ENCODE measurements at places on chromosomes 12 and 14. TPM values are rescaled to one million over a fixed set of nuclear protein-coding genes. Genes with fewer than 3 reads are reported as not detected.

GRCh38 chr12:42180990-42181596 is 36.4 kb upstream of the GXYLT1 start:
- DNase-seq: peak; percentile 82

GRCh38 chr12:116881325-116881876 is at the start of gene HRK:
Gene HRK, minus strand, starts transcription at chr12:116881441. Its CDS starts 134 bp downstream, at chr12:116881307.
- no peak for DNase-seq

DNA sequence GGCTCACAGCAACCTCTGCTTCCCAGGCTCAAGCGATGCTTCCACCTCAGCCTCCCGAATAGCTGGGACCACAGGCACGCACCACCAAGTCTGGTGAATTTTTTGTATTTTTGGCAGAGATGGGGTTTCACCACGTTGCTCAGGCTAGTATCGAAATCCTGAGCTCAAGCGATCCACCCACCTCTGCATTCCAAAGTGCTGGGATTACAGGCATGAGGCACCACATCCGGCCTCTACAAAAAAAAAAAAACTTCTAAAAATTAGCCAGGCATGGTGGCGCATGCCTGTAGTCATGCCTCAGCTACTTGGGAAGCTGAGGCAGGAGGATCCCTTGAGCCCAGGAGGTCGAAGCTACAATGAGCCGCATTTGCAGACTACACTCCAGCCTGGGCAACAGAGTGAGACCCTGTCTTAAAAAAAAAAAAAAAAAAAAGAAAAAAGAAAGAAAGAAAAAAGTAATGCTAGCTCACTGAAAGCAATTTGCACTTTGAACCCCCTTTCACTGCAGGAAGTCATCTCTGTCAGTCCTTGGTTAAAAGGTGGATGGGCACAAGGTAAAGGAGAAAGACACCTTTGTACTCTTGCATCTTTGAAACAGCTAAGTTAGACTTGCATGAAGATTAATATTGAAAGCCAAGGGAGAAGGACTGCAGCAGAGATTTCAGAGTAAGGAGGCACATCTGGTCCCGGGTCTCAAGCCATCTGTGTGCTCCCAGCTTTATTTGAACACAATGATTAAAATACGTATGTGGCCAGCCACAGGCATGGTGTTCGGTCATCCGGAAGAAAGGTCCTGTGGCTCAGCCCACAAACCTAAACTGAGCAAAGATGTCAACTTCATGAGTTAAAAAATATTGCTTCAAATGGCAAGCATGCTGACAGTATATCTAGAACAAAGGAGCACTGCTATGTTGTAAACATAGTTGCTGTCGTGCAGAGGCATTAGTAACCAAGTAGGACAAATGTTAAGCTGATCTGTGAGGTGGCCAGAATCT is 103.8 kb upstream of the HMGA2 start:
- DNase-seq: peak; percentile 94

- DNase-seq: no peak
Measured at GRCh38 chr12:29883941-29884554, 100.3 kb upstream of the TMTC1 start.

DNA sequence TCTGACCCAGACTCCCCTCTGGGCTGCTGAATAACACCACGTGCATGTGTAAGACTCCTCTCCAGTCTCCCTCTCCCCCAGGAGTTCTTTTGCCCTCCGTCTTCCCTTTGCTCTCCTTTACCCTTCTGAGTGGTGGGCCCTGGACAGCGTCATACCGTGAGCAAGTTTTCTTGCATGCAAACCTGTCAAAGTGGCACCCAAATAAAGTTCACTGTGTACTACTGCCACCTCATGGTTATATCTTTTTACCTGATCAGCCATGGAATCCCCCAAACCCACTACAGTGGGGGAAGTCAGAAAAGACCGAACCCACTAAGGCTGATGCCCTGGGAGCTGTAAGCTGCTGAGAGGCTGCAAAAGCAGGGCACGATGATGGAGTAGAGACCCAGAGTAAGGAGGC is 131.1 kb upstream of the VRK1 start:
- DNase-seq: no peak

DNA sequence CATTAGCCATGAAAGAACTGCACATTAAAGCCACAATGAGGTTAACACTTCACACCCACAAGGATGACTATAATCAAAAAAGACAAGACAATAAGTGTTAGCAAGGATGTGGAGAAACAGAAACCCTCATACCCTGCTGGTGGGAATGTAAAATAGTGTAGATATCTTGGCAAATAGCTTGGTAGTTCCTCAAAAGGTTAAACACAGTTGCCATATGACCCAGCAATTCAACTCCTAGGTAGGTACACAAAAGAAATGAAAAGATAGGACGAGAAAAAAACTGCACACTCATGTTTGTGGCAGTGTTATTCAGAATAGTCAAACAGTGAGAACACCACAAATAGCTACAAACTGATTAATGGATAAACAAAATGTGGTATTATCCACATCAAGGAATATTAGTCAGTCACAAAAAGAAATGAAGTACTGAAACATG is 93.5 kb downstream of the ATXN2 start:
- no peak for DNase-seq

GRCh38 chr14:78170203-78170602 is at the start of gene NRXN3:
Gene NRXN3, plus strand, starts transcription at chr14:78170373. Its CDS starts 72,721 bp downstream, at chr14:78243094.
- DNase-seq: no peak

DNA sequence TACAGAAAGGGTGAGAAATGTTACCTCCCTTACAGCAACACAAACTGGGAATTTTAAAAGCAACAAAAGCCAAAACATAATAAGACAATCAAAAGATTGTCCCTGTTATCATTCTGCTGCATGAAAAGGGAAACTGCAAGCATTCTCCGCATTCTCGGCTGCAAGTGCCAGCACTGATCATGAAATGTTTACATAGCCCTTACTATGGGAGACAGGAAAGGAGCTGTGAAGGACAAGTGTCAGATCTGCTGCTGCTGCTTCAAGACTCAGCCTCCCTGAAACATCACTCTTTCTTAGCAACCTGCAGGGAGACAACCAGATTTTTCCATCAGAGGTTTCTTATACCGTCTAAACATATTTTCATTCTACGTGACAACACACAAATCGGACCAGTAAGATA is 20.1 kb downstream of the DENND5B start:
- DNase-seq: no peak

- peak; percentile 71 for DNase-seq
Measured at GRCh38 chr12:21607701-21608100, 3.1 kb upstream of the GYS2 start.

- no peak for DNase-seq
Measured at GRCh38 chr12:48630346-48630745, 51.7 kb downstream of the KANSL2 start.

DNA sequence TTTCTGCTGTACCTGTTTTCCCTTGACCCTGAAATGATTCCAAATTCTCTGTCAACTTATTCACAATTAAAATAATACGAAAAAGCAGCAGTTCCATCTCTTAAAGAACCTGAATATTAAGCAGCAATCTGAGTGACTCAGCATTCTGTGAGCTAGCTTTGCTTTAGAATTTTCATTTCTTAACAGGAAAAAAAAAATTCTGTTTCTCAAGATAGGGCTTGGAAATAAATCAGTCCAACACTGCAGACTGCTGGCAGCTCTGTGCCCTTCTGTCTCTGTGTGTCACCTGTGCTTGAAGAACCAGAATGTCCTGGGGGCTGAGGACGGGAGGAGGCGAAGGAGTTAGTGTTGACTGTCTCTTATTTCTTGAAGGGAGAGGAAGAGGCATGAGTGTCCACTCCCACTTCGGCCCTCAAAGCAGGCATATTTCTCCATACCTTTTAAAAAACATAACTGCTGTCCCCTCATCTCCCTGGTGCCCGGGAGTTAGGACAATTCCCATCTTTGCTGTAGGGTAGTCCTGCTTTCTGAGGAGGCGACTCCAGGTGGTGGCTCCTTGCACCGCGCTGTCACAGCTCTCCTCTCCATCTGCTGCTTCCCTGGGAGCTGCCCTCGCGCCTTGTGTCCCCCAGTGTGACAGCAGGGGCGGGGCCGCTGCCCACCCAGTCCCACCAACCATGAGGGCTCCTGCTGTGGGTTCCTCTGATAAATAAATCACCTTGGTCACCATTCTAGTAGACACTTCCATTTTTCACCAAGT is 203.1 kb downstream of the CALM1 start:
- DNase-seq: peak; percentile 64

- no peak for DNase-seq
Measured at GRCh38 chr12:95607642-95608041, 56.4 kb upstream of the USP44 start.

DNA sequence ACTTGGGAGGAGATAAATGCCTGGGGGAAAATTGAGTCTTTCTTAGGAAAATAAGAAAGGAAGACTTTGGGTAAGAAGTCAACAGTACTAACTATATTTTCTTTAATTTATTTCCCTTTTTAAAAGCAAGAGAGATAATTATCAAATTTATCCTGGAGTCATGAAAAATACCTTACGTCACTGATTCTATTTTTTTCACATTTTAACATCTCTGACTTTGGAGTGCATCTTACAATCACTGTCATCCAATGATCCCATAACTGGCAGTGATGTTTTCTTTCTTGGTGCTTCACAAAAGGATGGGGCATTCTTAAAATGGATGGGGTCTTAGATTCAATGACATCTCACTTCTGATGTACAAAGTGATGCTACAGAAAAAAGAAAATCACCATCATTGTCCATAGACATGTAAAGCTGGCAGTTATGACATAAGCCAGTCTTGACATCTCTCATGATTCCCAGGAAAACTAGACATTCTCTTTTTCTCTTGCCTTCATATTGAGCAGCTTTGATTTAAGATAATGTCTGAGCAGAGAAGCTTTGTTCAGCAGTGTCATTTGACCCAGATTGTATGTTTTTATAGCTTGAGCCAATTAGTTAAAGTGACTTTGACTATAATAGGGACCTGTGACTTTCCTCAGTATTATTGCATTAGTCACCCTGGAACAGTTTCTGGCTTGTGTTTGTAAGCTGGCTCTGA is 236.2 kb downstream of the EGLN3 start:
- peak; percentile 61 for DNase-seq

- DNase-seq: no peak
Measured at GRCh38 chr14:100372357-100373048, 49.4 kb downstream of the SLC25A47 start.

- DNase-seq: no peak
Measured at GRCh38 chr12:122297494-122297893, 31.2 kb upstream of the VPS33A start.

DNA sequence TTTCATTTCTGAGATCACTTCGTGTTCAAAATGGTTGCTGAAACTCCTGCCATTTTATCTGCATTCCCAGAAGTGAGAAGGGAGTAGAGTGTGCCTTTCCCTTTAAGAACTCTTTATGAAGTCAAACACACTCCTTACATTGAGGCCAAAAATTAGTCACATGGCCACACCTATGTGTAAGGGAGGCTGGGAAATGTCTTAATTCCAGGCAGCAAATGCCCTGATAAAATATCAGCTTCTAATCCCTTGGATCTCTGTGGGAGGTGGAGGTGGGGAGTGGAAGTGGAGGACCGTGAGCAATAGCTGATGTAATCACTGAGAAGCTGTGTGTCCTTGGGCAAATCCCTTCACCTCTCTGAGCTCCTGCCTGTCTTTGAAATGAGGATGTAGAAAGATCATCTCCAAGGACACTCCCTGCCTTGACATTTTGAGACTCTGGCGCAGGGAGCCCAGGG is 22.7 kb upstream of the ANKRD9 start:
- DNase-seq: no peak

The ABCD2 gene
- total RNA-seq: under 0.01 TPM

The CLEC4D gene
- not detected for total RNA-seq

The SDSL gene
- total RNA-seq: 12.5 TPM

The WDR89 gene
- total RNA-seq: 21.4 TPM

The SERPINA10 gene
- total RNA-seq: not detected

The MIP gene
- total RNA-seq: 0.15 TPM
